CD4-positive, alpha-beta T cell treated with Interleukin-4 for 1 hour (primary cell): ENCODE measurements at places on chromosomes 7 and 10.

GRCh38 chr7:111535142-111535870 is 27.0 kb downstream of the IMMP2L start:
- DNase-seq = no peak

DNA sequence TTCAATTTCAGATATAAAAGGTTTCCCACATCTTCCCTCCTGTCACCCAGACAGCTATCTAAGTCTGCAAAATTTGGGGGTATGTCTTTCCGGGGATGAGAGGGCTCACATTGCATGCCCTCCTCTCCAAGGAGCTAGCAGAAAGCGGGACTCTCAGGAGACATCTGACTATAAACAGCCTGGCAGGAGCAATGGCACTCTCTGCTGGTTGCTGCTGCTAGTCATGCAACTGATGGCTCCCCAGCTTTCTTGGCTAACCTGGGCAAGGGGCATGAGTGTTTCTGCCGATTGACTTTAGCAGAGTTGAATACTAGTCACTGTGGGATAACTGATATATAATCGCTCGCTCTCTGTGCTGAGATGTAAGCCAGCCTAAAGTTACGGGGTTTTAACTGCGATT is 12.0 kb downstream of the TBX20 start:
- no peak for DNase-seq

GRCh38 chr10:51502124-51502523 is 197.3 kb downstream of the CSTF2T start:
- DNase-seq = no peak

GRCh38 chr10:118007773-118008172 is 39.0 kb downstream of the RAB11FIP2 start:
- no peak for DNase-seq

DNA sequence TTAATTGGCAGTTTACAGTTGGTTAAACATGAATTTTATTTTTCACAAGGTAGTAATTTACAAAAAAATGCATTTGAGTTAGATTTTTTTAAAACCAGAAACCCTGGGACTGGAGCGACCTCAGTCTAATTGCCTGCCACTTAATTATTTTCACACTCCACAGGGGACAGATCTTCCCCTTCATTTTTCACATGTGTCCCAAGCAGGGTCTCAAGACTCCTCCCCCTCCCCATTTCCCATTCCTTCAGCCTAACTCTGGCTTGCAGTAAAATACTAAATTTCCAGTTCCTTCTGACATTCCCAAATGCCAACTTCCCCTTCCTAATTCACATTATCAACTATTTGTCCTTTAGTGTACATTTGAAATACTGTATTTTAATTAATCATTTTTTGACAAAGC is 948 bp downstream of the ZNF138 start:
- DNase-seq = no peak

DNA sequence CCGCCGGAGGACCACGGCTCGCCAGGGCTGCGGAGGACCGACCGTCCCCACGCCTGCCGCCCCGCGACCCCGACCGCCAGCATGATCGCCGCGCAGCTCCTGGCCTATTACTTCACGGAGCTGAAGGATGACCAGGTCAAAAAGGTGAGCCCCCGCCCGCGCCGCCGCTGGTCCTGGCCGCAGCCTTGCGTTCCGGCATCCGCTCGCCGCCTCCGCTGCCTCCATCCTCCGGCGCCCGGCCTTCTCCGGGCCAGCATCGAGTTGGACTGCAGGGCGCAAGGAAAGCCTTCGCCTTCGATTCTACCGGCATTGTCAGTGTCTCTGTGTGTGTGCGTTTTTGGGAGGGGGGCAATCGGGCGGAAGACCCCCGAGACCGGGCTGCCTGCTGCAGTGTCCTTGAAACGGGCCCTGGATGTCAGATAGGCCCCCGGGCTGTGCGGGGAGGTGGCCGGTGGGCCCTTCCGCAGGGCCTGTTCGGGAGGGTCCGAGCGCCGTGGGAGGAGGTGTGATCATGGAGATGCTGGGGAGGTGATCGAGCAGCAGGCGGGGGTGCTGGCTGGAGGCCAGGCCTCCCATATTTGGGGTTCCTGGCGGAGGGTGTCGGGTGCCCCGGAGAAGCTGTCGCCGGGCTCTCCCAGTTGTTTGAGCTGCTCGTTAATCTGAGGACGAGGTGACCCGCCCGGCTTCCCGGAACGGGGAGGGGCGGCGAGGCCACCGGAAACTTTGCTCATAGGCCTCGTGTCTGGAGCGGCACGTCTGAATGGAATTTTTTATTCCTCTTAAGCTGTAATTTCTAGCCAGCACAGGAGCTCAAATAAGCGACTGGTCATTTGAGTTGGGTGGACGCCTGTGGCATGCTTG is 40.8 kb downstream of the HK1 start:
- peak; percentile 80 for DNase-seq

DNA sequence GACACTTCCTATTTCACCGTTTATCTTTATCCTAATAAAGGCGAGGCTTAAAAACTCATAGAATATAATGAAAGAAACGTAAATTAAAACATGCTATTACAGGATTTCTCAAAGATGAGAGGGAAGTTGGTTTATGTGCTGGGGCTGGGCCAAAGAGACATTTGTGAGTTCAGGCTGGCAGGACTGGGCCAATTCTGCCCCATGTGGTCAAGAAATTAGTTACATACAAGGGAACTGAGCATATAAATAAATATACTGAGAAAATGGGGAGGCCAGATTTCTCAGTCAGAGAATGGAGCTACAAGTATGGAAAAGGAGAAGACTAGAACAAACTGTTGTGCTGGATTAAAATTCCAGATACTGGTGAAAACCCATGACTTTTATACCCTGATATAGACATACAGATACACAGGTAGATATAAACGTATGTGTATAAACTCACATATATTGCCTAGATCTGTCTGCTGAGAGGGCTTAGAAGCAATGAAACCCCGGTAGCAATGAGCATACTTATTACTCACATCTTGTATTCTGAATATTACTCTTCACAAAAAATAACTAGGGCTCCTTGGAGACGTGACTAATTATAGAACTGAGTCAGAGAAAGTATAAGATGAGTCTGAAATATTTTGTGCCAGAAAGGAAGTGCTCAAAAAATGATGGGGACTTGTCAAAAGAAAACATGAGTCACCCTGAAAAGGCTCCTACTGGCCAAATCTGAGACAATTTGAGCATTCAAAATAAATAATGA is 155.7 kb upstream of the FGFR2 start:
- DNase-seq = no peak

DNA sequence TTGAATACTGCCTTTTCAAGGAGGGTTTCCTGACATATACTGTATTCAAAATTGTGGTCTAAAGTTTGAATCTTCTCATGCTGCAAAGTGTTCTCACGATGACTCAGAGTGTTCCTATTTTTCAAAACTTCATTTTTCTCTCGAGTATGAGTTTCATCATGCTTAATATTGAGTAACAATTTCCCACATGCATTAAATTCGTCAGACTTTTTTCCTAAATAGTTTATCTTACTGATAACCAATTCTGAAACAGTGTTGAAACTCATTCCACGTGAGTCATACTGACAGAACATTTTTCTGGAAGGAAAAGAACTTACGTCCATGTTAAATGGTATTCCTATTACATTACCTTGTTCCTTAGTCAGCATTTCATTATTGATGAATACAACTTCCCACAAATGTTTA is 44.1 kb downstream of the ZNF33B start:
- no peak for DNase-seq

- no peak for DNase-seq
Measured at GRCh38 chr7:119102291-119102690, 877.8 kb downstream of the ANKRD7 start.

DNA sequence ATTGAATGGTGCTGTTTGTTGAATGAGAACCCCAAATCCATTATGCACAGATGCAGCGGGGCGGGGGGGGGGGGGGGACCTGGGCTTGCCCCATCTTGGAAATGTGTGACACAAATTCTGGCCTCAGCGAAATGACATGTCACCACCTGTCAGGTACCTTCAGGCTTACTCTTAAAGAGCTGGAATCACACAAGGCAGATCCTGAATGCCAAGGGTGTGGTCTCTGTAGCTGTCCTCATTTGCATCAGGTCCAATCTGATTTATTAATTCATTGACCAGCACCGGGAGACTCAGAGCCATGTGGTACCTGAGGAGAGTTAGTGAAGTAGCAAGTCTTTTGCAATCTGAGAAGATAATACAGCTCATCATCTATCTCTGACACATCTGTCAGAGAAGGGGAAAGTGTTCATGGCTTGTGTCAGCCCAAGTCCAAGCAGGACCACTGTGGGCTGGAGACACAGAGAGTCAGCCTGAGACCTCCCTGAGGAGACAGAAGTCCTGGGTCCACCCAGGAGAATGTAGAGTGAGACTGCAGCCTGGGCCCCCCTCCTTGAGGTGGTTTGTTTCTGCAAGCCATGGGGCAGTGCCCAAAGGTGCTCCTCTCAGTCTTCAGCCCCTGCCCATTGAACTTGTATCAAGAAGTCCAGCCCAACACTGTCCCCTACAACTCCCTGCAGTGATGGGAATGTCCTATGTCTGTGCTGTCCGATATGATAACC is 46.7 kb downstream of the ADCYAP1R1 start:
- DNase-seq = no peak

DNA sequence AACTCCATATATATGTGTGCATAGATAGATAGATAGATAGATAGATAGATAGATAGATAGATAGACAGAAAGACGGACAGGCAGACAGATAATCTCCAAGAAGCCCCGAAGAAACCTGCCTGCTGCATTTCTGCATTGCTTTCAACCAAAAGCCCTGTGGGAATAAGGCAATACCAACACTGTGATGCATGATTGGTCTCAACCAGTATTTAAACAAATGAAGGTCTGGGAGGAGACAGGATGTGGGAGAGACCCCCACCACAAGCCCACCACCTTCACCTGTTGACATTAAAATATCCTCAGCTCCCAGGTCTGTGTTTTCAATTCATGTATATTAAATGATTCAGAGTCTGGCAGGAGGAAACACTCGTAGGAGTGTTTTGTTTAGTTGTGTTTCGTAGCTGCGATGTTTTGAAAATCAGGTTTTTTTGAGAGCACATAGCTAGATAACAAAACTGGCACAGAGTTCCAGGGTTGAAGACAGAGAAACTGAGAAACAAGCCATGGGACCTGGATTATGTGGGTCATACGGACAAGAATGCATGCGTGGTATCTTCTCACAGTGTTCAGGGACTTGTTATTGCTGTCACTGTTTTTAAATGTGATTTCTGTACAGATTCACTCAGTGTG is 200.7 kb upstream of the AHR start:
- DNase-seq = no peak
